ENCODE measurements at places on chromosomes 2 and 18. TPM values are rescaled to one million over a fixed set of nuclear protein-coding genes. Genes with fewer than 3 reads are reported as not detected.

Gene ANKRD36C
- 2.9 TPM for polyA plus RNA-seq

DNA sequence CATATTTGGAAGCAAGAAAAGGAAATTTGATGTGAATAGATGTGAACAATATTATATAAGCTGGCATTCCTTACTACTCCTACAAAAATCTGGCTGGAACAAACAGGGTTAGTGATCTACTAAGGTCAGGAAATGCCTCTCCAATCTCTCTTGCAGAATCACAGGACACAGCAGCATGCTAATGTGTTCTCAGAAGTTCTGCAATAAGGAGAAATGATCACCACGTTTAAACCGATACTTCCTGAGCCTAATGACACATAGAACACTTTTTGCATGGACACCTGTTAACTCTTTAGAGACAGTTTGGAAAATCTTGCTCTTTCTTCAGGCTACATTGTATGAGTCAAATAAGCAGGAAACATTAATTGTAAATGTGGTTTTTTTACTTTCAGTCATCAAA is 89.6 kb upstream of the MAP3K20 start:
- DNase-seq, result no peak

DNA sequence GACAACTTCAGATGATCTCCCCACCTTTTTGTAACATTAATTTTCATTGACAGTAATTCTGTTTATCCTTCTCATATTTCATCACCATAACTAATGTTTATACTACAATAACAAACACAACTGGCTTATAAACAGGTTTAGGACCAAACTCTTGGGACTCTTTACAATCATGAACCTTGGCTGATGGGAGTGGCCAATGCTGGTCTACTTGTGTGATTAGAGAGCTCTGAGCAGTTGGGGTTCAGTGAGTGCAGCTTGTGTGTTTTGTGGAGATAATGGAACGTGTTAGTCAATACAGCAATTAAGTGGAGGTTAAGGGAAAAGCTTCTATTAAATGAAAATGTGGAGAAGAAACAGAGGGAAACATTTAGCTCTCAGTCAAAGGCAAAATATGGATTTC is 207.1 kb downstream of the SPAG16 start:
- no peak for DNase-seq

DNA sequence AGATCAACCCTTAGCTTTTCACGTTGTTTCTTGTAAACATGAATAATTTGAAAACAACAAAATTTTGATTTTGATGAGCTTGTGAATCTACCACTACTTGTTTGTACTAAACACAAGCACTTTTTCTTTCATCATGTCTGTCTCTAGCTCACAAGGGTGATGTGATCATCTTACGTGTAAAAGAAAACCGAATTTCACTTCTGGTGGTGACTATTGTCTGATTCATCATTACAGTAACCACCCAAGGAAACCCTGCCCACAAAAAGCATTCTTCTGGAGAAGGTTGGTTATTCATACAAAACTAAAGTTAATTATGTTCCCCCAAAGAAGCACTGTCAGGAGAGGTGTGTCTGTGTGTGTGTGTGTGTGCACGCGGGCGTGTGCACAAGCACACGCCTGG is 285.4 kb downstream of the ZNF516 start:
- no peak for DNase-seq

All from SK-N-SH (cell line).